ENCODE measurements at places on chromosomes 11 and 22.

GRCh38 chr11:62423012-62423411 lies 4.2 kb downstream of the SCGB1A1 start:
- no peak for DNase-seq

DNA sequence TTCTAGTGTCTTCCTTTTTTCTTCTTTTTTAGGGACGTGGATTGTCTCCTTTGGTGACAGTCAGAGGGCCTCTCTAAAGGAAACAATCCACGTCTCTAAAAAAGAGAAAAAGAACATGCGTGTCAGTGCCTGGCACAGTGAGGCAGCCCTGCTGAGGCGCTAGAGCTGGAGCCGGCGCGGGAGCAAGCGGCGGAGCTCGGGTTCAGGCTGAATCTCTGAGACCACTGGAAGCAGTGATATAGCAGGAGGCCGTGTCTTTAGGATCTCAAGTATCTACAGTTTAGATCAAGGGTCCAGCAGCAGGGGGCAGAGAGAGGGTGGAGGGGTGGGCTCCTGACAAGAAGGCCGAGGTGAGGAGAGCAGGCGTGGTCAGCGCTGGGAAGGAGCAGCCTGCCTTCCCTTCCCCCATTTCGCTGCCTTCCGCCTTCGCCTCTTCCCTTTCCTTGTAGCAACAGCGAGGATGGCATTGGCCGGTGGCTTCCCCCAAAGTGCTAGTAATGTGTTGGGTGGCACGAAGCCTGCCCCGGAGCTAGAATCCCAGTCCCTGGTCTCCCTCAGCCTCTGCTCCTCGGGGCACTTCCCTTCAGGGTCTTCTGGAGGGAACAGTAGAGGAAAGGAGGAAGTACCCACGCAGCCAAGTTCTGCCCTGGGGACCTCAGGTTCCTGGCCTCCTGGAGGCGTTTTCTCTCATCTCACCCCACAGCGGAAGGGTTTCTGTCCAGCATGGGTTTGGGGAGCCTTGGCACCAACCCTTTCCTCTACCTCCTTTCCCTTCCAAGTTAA lies 28.2 kb upstream of the RAB1B start:
- no peak for DNase-seq

DNA sequence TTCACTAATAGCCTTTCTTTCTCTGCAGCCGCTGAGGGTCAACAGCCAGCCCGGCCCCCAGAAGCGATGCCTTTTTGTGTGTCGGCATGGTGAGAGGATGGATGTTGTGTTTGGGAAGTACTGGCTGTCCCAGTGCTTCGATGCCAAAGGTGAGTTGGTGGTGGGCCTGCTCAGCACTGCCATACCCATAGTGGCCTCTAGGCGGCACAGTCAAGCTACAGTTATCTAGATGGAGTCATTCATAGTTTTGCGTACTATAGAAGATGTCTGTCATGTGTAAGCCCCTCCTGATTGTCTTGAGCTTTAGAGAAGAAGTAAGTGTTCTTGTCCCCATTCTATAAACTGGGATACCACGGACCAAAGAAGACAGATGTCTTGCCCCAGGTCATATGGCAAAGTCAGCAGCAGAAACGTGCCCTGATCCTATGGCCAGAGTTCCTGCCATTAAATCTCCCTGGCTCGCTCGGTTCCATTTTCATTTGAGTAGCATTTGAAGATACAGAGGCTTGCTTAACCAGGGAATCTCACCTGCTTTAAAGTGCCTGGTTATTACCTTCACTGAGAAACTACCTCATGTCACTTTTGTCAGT lies 42.1 kb upstream of the CRTAM start:
- peak; percentile 71 for DNase-seq

GRCh38 chr11:83097429-83098075 lies 25.9 kb upstream of the RAB30 start:
- DNase-seq: no peak

DNA sequence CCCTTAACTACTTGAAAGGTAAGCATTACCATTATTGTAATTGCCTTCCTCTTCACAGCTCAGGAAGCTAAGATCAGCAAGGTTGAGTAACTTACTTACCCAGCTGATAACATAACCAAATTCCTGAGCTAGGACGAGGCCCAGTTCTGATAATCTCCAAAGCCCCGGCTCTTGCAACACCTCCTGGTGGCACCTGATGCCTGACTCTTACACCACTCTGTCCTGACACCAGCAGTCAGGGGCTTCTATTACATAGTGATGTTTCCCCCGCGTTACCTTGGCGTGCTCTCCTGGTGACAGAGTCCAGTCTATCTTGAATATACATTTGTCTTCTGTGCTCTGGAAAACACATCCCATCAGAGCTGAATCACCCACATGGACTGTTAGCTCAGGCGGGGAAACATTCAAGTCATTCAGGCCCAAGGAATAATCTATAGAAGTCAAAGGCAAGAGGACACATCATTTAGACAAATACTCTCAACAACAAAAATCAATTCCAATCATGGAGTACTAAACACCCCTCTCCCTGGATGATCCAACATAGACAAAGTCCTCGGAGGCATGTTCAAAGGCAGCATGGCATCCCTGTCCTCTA lies 12.6 kb downstream of the JAML start:
- DNase-seq: no peak

- DNase-seq: no peak
These were observed 106.1 kb upstream of the PLET1 start for GRCh38 chr11:112366777-112367176.

GRCh38 chr22:21582801-21583740 lies 15.6 kb downstream of the UBE2L3 start:
- DNase-seq: no peak

DNA sequence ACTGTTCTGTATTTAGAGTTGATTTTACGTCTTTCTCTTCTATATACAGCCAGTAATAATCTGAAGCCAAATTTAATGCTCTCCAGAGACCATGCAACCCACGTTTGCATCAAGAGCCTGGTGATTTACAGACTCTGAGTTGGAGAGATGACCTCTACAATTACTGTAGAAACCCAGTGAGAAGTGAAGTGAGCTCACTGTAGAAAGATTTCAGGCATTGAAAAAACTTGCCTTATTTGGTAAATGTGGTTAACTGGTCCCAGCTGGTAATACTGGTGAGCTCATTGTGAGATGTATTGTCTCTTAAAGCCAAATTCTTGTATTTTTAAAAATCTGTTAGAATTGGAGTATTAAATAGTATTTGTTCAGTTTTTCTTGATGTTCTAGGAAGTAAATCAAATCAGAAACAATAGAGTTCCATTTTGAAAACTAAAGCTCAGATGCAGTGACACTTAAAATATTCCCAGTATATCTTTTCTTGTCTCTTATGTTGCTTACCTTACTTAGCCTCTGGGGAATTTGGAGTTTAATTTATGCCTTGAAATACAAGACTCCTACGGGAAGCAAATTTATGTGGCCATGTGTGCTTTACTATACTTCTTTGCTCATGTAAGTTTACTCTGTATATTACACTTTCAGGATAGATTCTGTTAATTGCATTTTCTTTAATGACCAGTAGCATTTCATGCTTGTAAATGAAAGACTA lies 189.9 kb downstream of the ARHGAP42 start:
- DNase-seq: no peak

DNA sequence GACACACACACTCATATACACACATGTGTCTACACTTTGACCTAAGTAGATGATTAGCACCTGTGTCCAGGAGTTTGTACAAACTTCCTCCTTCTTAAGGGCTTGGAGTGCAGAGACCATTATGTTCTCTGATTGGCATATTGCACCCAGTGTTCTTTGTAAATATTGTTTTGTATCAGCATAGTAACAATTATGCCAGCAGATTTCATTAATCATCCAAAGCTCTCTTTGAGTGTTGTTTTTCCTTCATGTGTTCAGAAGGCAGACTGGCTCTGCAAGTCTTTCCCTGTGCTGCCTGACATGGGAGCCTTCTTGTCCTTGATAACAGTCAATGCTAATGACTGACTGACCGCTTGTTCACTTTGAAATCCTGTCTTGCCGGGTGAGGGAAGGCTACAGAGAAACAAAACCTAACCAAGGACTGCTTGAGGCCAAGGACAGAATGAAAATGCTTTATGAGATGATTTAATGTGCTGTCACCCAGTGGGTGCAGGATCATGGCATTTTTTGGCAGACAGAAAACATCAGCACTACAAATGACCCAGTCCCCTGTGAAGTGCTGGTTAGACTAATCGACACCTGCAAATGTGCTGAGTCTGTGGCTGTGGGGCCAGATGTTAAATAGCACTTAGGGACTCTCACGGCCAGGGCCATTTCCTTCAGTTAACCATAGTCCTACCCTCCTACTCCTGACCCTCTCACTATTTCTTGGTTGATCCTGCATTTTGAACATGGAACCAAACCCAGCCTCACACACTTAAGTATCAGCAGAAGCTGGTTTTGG lies 6.6 kb upstream of the BARX2 start:
- no peak for DNase-seq

GRCh38 chr11:107819361-107820014 lies 39.1 kb downstream of the SLC35F2 start:
- no peak for DNase-seq

- DNase-seq: no peak
These were observed 2.3 kb upstream of the XBP1 start for GRCh38 chr22:28802595-28803123.

GRCh38 chr11:35183326-35183925 lies 44.5 kb downstream of the CD44 start:
- DNase-seq: no peak

- DNase-seq: no peak
These were observed 123.3 kb upstream of the TBCEL start for GRCh38 chr11:120900643-120901042.

- no peak for DNase-seq
These were observed 2.1 kb downstream of the TRAF6 start for GRCh38 chr11:36507824-36508489.

DNA sequence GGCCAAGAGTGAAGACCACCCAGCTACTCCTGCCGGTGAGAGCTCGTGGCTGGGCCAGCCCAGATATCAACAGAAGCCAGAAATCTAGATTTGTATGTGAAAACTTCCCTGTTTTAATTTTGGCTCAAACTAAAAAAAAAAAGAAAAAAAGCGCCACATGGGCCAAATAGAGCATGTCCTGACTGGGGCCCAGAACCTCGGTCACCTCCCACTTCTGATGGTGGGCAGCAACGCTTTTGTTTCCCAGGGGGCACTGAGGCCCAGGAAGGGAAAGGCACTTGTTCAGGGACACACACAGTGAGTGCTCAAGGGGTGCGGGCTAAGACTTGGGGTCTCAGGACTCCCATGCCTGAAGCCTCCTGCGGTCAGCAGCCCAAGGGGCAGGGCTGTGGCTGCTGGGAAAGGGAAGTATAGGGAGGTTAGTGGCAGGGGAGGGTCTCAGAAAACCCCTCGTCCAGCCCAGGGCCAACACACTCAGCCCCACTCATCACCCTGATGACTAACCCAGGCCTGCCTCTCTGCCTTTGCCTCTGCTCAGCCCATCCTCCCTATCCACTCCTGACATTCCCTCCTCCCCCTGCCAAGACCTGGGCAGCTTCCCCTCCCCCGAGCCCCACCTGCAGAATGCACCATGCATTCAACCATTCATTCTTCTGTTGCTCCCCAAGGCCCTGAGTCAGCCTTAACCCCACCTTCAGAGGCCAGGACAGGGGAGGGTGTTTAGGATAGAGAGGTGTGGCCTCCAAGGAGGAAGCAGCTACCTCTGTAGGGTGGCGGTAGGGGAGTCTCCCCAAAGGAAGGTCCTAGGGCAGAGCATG lies 30.0 kb upstream of the TCF20 start:
- no peak for DNase-seq

DNA sequence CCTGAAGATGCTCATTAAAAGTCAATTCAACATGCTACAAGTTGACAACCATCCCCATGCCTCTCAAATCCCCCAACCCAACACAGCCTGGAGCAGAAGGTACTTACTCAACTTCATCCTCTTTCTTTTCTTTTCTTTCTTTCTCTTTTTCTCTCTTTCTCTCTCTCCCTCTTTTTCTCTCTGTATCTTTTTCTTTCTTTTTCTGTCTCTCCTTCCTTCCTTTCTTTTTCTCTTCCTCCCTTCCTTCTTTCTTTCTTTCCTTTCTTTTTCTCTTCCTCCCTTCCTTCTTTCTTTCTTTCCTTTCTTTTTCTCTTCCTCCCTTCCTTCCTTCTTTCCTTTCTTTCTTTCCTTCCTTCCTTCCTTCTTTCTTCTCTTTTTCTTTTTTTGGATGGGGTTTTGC lies 135.7 kb upstream of the SEZ6L start:
- no peak for DNase-seq

DNA sequence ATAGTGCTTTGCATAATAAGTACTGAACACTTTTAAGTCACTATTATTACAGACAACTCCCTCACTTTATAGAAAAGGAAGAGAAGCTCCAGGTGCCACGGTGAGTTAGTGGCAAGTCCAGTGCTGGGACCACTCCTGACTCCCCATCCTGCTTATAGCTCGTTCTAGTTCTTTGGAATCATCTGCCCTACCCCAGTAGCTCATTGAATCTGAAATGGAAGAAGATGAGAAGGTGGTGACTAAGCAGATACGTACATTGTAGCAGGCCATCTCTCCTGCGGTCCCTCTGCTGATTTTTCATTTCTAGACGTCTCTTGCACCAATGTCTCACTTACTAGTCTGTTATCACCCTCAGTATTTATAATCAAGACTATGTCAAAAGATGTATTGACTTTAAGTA lies 21.6 kb downstream of the MMP20 start:
- DNase-seq: no peak

DNA sequence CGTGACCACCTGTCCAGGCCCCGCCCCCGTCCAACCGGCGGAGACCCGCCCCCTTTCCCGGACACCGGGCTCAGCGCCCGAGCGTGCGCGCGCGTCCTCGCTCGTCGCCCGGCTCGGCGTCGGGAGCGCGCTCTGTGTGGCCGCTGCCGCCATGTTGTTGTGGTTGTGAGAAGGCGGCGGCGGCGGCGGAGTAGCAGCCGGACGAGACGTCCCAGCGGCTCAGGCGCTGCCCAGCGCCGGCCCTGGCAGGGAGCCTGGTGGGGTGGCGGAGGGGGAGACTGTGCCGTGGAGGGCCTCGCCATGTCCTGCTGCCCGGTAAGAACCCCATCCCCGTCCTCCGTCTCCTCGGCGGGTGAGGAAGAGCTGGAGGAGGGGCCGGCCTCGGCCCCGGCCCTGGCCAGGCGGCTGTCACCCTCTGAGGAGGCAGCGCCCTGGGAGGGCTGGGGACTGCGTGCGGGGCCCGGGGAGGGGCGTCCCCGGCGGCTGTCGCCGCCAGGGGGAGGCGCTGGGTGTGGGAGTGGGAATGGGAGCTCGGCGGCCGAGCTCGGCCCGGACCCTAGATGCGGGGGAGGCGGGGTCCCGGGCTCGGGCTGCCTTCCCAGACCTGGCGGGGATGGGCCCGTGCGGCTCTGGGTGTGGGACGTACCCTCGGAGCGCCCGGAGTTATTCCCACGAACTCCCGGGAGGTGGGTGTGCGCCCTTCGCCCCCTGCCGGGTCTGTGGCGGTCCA lies at the start of gene MTMR3:
TSS of gene MTMR3 (plus strand) at position 130 of the 730 bp plus-strand sequence. CDS start 87,886 bp downstream, outside the sequence.
- DNase-seq: peak; percentile 99
